ENCODE measurements at places on chromosomes 5 and 9.

DNA sequence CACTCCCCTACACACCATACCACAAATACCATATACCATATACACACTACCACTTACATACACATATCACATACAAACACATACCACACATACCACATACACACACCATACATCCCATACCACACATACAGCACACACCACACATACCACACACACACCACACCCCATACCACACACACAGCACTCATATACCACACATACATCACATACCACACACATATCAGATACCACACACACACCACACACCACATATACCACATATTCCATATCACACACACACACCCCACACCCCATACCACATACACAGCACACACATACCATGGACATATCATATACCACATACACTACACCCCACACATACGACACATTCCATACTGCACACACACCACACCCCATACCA is 276.6 kb downstream of the GADD45G start:
- DNase-seq, result no peak

GRCh38 chr5:103224118-103224893 is 34.3 kb upstream of the MACIR start:
- DNase-seq, result no peak

DNA sequence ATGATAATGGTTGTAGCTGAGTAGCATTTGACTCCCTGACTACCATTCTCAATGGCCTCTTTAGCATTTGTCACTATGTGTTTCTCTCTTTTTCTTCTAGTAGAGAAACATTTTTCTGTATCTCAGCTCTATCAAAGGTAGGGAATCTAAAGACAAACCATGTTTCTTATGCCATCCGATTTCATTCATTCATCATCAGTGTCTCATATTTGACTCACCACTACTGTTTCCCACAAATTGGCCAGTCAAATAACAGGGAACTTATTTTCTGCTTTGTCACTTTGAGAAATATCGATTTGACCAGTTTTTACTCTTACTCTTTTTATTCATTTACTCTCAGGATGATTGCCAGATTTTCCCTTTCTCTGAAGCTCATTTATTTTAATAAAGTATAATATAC is 282.3 kb downstream of the TMEM167A start:
- DNase-seq, result no peak

GRCh38 chr9:131943351-131943841 is 136.3 kb downstream of the MED27 start:
- no peak for DNase-seq

DNA sequence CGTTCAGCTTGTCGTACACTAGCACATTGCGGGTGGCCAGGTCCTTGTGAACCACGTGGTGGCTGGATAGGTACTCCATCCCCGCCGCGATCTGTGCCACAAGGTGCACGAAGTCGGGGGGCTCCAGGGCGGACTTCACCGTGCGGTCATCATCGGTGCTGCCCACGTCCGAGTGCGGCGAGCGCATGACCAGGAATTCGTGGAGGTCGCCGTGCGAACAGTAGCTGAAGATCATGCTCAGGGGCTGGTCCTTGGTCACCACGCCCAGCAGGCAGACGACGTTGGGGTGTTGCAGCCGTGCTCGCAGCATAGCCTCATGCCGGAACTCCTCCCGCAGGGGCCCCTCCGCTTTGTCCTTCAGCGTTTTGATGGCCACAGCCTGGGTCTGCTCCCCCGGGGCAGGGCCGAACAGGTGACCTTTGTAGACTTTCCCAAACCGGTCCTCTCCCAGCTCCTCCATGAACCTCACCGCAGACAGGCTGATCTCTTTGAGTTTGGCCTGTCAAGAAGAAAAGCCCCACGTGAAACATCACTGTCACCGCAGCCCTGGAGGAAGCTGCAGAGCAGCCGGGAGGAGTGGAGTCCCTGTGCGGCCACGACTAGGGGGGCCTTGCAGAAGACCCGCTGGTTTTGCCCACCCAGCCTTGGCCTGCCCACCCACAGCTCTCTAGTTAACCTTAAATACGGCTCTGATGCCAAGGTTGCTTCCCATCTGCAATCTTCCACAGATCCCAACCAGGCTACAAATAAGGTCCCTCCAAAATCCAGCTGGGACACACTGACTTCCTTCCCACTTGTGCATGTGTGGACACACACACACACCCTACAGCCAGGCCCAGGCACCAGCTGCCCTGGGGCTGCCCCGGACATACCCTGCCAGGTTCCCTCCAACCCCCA is 225.2 kb downstream of the ROR2 start:
- no peak for DNase-seq

DNA sequence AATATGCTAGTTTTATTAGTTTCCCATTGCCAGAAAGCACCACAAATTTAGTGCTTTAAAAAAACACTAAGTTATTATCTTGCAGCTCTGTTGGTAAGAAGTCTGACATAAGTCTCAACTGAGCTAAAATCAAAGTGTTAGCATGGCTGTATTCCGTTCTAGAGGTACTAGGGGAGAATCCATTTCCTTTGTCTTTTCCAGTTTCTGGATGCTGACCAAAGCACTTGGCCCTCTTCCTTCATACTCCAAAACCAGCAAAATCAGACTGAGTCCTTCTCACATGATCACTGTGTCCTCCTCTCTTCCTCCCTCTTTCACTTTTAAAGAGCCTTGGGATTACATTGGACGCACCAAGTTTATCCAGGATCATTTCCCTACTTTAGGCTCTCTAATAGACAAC is 9.5 kb downstream of the CDH18 start:
- no peak for DNase-seq

GRCh38 chr5:74294231-74294705 is 346.3 kb downstream of the ENC1 start:
- no peak for DNase-seq

DNA sequence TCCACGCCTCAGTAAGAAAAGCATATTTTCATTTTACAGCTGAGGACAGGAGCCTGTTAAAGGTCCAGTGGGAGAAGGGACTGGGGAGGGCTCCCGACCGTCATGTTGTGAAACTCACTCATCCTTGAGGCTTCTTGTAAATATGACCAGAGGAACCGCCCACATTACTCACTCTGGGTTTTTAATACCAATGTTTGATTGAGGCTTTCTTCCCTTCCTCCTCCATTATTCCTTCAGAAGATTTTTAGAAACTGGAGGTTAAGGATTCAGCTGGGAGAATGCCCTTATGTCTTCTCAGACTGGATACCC is 61.4 kb upstream of the GLRX start:
- DNase-seq, result no peak

- no peak for DNase-seq
Measured at GRCh38 chr5:114727358-114727757, 365.5 kb downstream of the KCNN2 start.

GRCh38 chr9:37675661-37676060 is 24.9 kb downstream of the FRMPD1 start:
- no peak for DNase-seq

Data from stimulated activated CD4-positive, alpha-beta T cell treated with anti-CD3 and anti-CD28 coated beads, Interleukin-15, amount 100 ng/mL, for 1 hour (primary cell).